Ureter (tissue), 1 donor: ENCODE measurements at places on chromosomes 4 and X. TPM values are rescaled to one million over a fixed set of nuclear protein-coding genes. Genes with fewer than 3 reads are reported as not detected.

DNA sequence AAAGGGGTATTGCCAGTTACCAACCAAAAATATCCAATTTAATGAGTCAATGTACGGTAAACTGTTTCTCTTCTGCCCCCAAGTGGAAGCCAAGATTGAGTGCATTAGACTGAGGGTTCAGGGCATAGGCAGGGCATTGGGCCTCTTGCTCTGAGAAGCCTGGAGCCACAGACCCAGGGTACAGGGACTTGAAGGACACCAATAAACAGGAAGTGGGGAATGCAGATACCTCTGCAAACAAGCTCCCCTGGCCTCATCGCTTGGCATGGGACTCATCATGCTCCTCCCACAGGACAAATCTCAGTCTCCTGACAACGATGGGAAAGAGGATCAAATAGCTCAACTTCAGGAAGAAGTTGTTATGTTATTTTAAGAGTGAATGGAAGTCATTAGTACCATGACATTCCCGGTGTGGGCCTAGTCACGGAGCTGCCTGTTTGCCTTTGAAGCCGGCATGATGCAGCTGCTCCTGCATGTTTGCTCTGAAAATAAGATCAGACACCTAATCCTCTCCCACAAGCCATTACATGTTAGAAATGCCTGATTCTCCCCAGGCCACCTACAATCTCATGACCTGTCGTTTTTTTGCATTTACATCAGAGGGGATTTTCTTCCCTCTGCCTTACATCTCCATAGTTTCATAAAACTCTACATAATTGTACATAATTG, 224.2 kb downstream of the RCHY1 start:
- no peak for DNase-seq

DNA sequence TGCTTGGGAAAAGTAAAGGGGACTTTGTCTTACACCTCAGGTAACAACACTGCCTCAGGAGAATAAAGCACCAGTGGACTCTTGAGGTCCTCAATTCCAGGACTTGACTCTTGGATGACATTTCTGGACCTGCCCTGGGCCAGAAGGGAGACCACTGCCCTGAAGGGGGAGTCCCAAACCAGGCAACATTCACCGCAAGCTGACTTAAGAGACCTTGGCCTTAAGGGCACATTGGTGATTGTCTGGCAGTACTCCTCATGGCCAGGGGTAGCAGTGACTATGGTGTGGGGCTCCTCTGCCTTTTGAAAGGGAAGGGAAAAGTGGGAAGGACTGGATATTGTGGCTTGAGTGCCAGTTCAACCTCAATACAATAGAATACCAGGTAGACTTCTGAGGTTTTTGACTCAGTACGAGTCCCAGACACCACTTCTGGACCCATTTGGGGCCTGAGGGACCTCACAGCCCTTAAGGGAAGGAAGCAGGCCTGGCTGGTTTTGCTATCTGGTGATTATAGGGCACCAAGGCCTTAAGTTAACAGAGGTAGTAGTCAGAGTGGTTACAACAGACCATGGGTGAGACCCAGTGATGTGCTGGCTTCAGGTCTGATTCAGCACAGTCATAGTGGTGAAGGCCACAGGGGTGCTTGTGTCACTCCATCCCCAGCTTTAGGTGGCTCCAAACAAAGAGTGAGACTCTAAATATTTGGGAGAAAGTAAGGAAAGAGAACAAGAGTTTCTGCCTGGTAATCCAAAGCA, 121.2 kb upstream of the TET2 start:
- DNase-seq, result no peak

- DNase-seq, result no peak
Observed at GRCh38 chrX:10579112-10580011, 41.0 kb downstream of the MID1 start.

GRCh38 chrX:40579900-40580536, 752 bp upstream of the ATP6AP2 start:
- no peak for DNase-seq

GRCh38 chrX:82208975-82209374, 1007.1 kb downstream of the SH3BGRL start:
- no peak for DNase-seq

Gene ADAM29
- not detected for total RNA-seq

- DNase-seq, result no peak
Observed at GRCh38 chr4:10743357-10743756, 58.8 kb upstream of the CLNK start.

Gene SLC26A1
- total RNA-seq, result 0.18 TPM

GRCh38 chr4:5704276-5704675, 4.1 kb downstream of the EVC2 start:
- DNase-seq, result no peak

GRCh38 chr4:104901438-104901837, 245.2 kb upstream of the TET2 start:
- DNase-seq, result no peak

Gene MSL3
- total RNA-seq, result 22.8 TPM

DNA sequence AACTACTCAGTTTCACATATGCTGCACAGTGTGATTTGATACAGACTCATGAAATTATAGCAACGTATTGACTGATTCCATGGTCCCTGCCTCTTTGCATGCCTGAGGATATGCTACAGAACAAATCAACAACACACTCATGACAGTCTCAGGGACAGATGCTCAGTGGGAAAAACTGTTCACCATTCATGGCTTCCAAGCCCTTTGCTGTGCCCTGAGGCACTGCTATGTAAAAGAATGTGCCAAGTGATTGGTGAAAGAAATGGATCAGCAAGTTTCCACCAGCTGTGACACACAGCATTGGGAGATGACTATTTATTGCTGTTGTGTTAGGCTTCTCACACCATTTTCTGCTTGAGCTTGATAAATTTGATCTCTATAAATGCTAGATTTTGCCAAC, 825.6 kb upstream of the INTU start:
- DNase-seq, result no peak

GRCh38 chr4:64079316-64079715, 329.9 kb downstream of the TECRL start:
- no peak for DNase-seq

Gene SMARCA1
- 37.5 TPM for total RNA-seq

Gene PNMA6A
- 0.55 TPM for total RNA-seq

DNA sequence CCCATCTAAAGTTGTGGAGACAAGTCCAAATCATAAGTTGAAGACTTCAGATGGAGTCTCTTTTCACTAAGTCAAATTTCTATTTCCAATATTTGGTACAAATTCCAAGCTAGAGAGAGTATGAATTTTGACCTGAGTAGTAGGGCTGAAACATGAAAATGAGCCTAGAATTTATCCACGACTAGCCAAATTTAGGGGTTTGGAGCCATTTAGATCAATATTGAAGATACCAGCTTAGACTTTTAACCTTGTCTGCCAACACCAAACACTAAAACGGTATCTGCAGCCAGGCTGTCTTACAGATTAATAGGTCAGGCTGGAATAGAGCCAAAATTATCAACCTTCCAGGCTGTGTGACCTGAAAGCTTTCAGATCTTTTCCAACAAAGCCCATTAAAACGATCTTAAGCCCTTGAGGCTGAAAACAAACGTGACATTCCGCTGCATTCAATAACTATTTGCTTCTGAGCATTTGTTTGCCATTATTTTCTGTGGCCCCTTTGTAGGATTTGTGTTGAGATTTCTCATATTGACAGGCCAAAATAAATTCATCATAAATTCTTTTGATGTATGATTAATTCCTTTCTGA, 268.7 kb upstream of the DKK2 start:
- DNase-seq, result no peak
